ENCODE measurements at places on chromosomes 5 and 9.

DNA sequence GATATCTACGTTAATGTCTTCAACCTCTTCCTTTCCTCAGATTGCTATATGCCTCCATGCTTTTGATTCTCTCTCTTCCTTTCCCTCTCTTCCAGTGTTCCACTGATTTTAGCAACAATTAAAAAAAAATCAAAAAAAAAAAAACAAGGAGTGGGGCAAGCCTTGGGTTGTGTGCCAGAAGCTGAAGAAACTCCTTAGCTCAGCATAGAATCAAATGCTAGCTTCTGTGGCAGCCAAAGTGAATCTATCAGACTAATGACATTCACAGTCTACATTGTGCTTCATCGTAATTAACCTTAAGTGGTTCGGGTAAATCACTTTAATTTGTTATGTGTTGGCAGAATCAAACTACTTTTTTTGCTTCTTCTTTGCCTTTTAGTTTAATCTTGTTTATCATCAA is 237.3 kb downstream of the TMEM167A start:
- no peak for DNase-seq

- DNase-seq, result no peak
Observed at GRCh38 chr9:74277532-74277931, 219.6 kb upstream of the RORB start.

DNA sequence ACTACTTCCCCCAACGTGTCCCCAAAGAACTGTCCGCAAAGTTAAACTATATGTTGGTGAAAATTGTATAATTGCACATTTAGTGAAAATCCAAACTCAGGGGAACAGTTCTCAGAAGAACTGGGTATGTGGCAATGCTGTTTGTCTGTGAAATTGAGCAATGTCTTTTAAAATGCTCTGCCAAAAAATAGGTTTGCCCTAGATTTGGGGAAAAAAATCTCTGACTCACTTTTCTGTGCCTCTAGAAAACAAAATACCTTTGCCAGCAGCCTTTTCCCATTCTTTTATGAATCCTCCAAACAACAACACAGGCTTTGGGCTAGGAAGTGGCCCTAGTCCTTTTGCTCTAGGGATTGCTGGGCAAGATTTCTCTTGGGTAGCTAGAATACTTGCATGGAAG is 37.4 kb upstream of the ZNF608 start:
- DNase-seq, result peak; percentile 33

DNA sequence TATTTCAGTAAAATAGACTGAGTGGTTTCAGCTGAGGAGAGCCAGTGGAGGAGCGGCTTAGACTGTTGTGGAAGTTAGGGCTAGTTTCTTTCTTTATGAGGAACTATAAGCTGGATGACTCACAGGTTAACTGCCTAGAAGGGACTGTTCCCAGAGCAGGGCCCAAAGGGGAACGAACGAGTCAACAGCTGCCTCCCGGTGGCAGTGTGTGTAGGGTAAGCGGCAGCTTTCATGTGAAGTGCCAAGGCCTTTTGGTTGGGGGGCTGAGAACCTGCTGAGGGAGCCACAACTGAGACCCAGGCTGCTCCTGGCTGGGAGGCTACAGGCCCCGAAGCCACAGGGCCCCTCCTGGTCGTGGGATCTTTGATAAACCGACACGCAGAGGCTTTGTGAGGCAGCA is 7.0 kb downstream of the SQSTM1 start:
- no peak for DNase-seq

DNA sequence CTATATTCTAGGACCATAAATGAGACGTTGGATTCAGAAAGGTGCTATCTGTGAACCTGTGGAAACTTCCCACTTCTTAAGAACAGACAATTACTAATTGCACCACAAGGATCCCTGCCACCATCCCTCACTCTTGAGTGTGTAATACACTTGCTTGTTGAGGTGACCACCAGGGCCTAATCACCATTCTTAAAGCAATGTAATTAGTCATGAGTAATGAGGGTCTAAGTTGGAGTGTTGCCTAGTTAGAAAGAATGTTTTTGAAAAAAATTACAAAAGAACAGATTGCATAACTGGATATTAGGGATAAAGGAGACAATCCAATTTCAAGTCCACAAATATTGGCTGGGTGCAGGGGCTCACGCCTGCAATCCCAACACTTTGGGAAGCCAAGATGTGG is 56.9 kb upstream of the TRIO start:
- peak; percentile 44 for DNase-seq

DNA sequence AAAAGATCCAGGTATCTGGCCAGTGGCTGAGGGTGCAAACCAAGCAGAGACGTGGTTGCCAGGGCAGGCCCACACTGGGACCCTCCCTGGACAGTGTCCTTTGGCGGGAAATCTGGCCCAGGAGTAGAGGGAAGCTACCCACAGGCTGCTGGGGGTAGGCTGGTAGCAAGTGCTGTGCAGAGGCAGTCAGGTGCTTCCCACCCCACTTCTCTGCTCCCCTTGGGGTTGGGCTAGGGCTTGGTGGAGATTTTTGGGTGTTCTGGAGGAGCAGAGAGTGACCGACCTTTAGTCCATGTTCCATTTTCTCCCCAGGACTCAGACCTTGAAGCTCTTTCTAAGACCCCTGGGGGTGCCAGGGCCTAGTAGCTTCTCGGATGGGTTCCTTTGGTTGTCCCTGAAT is 5.6 kb downstream of the PRDM12 start:
- DNase-seq, result no peak

DNA sequence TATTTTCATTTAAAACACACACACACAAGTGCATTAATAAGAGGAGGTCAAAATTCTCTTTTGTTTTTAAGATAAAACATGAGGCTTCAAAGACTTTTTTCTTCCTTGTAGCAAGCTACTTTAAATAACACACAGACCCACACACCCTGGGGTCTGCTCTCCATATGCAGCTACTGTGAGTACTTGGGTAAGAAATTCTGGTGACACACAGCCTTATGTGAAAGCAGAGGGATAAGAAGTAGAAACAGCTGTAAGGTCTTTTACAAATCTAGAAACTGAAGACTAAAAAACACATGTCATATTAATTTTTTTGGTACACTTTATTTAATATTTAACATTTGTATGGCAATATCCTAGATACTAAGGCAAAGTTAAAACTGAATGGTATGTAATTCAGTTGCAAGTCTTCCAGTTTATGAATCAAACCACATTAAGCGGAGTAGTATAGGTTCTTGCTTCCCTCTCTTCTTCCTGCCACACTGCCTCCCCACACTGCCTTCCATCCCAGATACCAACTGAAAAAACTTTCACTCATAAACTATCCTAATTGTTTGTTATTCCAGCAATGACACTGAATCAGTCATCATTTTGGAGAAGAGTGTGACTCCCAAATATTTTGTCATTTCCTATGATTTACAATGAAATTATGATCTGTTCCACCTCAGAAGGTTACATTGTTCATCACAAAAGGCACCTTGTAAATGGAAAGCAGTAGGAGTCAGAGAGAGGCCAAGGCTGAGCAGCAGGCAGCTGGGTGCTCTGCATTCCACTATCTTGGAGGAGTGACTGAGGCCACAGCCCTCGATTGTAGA is 92.0 kb downstream of the PLCXD3 start:
- no peak for DNase-seq

- peak; percentile 97 for DNase-seq
Observed at GRCh38 chr9:91164724-91165520, 196.8 kb downstream of the AUH start.

- no peak for DNase-seq
Observed at GRCh38 chr5:122639864-122640263, 135.0 kb upstream of the SNX2 start.

GRCh38 chr5:142017832-142018427 is 5.1 kb upstream of the GNPDA1 start:
- no peak for DNase-seq

GRCh38 chr9:9099646-9100045 is 1300.1 kb upstream of the DMAC1 start:
- DNase-seq, result no peak

DNA sequence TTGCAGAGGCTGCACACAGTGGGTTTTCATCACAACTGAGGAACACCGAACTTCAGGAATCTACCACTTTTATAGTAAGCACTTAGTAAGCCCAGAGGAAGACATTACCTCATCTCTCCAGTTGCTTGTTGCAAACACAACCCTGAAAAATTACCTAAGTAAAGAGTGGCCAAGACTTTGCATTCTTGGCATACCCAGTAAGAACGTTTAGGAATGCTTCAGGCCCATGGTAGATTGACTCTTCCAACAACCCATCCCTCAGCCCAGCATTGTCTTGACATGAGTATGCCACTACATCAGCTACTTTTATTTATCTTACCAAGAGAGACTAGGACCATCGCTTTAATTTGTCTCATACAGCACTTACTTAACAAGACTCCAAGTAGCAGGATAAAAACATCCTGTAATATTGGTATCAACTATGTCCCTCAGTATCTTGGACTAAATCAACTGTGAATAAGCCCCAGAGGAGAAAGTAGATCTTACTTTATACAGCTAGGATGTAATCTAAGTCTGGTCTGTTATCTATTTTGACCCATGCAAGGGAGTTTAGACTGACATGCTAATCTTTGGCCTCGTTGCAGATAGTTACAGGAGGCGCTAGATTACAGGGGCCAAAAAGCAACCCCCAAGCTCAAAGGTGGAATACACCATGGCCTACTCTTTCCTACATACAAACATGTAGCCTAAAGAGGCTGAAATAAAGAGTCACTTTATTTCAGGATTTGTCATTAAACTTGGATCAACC is 114.9 kb downstream of the INVS start:
- DNase-seq, result peak; percentile 84

DNA sequence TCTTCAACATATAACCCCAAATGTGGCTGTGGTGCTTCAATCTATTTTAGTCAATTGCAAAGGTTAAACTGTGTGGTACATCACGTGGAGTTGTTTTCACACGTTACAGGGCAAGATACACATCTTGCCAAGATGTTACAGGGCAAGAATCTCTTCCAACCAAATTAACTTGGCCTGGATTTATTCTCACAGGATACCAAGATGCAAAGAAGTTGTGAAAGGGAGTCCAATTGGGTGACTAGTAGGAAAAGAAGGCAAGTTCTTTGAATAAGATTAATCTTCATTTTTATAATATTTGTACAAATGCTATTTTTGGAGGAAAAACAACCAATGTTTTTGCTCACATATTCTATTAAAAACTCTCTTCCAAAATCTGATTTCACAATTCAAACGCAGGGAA is 4.8 kb upstream of the IFNA8 start:
- no peak for DNase-seq

- no peak for DNase-seq
Observed at GRCh38 chr5:83199126-83199525, 121.8 kb downstream of the XRCC4 start.

DNA sequence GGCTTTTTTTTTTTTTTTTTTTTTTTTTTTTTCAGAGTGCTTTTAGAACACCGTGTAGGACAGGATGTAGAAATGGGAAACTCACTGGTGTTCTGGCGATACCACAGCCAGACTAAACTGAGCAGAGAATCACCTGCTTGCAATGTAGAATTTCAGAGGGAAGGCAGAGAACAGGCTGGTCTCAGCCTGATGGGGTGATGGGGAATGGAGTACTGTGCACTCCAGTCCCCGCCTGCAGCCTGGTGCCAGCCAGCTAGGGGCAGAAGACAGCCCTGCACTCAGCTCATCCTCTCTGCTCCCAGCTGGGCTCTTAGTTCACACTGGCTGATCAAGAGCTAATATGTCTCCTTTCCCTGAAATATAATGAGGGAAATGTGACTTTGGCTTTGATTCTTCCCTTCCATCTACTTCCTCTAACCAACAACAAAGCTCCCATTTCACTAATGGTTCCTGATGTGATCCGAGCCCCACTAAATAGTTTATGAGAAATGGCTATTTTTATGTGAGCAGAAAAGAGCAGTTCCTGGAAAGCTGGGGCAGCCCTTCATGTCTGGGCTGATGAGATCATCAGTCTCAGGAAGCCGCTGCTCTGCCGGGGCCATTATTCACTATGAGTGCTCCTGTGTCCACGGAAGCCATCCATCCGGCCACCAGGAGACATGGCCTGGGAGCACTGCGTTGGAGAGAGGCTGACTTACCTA is 209.7 kb downstream of the GADD45G start:
- DNase-seq, result no peak

DNA sequence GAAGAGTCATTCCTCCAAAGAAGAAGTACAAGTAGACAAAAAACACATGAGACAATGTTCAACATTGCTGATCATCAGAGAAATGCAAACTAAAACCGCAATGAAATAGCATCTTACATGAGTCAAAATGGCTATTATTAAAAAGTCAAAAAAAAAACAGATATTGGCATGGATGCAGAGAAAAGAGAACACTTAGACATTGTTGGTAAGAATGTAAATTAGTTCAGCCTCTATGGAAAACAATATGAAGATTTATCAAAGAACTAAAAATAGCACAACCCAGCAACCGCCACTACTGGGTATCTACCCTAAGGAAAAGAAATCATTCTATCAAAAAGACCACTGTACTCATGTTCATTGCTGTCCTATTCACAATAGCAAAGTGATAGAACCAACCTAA is 157.5 kb downstream of the CHSY3 start:
- DNase-seq, result no peak

DNA sequence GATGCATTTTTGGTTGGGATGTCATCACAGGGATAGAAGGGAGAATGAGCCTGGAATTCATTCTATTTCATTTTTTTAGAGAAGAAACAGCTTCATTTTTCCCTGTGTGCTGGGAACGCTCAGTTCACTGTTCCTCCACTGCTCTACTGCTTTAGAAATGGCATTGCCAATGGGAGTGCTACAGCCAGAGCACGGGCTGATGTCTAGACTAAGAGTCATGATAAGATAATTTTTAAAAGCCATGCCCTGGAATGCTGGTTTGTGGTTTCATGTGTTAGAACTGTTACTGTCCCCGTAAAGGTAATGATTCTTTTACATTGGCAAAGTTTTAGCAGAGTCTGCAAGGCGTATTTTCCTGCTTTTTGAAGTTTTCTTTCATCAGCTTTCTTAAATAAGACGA is 119.6 kb downstream of the SEMA6A start:
- no peak for DNase-seq

GRCh38 chr9:107650321-107650720 is 160.8 kb upstream of the KLF4 start:
- peak; percentile 16 for DNase-seq
